SW480 (cell line): ENCODE measurements at places on chromosomes 12 and 14.
A peak's percentile ranks its signal among the peaks of the same experiment; 100 is the strongest.

GRCh38 chr14:89359477-89360222 is 57.4 kb downstream of the FOXN3 start:
- DNase-seq: no peak

- no peak for DNase-seq
Measured at GRCh38 chr12:2477009-2477766, 317.6 kb upstream of the FKBP4 start.

DNA sequence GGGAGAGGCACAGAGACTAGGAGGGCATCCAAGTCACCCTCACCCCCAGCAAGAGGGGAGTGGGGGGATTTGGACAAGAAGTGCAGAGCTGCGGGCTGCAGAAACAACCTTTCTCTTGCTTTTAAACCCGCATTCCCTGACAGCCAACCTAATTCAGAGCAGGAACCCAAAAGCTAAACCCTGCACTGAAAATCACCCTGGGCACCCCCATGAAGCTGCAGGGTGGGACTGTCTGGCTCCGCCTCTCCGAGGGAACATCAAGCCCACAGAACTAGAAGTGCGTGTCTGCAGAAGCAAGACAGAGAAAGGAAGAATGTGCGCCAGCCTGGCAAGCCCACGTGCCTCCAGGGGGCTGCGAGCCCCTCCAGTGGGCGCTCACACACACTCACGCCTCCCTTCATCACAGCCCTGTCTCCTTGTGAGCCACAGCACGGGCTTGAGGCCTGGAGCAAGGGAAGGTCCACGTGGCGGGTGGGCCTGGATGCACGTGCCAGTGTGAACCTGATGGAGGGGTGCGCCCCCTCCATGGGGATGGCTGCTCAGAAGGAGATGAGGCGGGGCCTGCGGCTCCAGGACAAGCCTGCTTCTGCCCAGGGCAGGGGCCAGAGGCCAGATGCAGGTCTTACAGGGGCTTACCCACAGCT is 27.8 kb upstream of the PNMA1 start:
- DNase-seq: no peak

GRCh38 chr14:30234966-30235365 is 307.3 kb upstream of the PRKD1 start:
- DNase-seq: no peak

DNA sequence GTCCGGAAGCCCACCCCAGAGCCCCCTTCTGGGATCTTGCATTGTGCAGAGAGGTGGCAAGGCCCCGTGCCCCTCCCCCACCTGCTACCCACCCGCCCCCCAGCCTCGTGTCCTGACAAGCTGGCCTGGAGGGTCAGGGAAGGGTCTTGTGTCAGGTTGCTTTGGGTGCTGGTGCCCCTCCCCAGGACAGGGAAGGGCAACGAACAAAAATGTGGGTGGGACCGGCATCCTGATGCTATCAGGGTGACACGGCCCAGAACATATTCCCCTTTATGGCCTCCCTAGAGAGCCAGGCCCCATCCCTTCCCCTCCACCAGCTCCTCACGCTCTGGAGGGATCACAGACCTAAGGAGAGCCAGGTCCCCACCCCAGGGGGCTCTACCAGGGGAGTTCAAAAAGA is 38.7 kb upstream of the TMEM179 start:
- DNase-seq: no peak

DNA sequence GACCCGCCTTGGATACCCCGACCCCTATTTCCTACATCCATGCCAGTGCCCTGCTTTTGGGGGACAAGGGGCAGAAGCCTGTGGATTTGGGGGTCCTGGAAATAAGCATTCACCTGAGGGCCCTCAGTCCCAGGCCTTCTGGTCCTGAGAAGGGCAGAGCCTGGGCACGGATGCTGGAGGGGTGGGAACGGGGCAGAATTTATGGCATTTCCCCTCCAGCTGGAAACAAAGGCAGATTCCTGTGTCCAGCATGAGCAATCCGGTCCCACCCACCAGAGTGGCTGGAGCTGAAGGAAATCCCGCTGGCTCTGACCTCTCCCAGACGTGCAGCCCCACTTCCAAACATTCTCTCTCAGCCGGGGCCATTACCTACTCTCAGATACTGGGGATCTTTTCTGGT is 9.3 kb downstream of the ANKRD33 start:
- DNase-seq: no peak

DNA sequence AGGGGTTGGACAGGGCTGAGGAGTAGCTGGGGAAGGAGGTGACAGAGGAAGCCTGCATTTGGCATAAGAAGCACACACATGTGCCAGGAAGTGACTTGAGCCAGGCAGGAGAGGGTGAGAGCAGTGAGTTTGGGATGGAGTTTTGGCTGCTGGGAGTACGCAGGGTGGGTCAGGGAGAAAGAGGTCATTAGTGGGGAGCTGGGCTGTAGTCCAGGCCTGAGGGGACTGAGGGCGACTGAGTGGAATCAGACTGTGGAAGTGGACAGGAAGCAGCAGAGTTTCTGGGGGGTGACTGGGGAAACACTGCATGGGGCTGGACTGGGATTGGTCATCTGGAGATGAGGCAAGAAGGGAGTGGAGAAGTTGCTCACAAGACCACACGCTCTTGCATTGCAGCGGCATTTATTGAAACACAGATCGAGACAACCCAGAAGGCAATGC is 7.6 kb downstream of the KRT85 start:
- DNase-seq: no peak

DNA sequence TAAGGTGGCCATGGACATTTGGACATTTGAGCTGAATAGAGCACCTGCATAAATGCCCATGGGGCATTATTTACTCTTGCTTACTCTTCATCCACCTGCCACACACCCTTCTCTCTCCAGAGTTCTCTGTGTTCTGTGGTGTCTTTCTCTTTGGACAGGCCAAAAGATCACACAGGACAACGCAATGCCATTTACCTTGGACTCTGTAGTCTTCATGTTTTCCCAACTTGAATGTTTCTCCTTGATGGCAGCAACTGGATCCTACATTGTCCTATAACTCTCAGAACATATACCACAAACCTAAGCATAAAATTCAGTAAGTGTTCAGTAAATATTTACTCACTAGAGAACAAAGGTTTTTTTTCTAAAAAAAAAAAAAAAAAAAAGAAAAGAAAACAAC is 41.7 kb upstream of the PTHLH start:
- DNase-seq: no peak

GRCh38 chr12:111937429-111937828 is 75.5 kb downstream of the TMEM116 start:
- no peak for DNase-seq

GRCh38 chr12:129659961-129660622 is 243.7 kb downstream of the TMEM132D start:
- DNase-seq: peak; percentile 75

- DNase-seq: peak; percentile 22
Measured at GRCh38 chr14:73802431-73803188, 49.0 kb upstream of the PTGR2 start.

DNA sequence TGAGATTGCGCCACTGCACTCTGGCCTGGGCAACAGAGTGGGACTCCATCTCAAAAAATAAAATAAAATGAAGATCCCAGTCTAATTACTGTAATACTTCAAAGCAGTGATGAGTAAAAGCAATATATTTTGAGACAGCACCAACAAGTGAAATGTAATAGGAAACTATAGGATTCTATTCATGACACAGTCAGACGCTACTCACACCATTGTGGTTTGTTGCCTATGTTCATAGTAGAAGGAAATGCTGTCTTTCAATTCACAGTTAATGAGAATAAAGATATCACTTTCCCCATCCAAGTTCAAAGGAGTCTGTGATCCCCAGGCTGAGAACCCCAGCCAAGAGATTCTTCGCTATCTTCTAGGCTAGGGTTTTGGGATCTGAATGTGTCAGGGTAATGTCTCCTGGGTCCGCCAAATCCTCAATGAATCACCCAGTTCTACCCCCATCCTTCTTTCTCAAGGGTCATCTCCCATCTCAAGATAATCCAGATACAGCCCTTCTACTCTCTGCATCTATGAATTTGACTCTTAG is 16.6 kb upstream of the DTX1 start:
- DNase-seq: no peak

GRCh38 chr14:57462551-57462950 is 31.1 kb downstream of the CCDC198 start:
- no peak for DNase-seq

DNA sequence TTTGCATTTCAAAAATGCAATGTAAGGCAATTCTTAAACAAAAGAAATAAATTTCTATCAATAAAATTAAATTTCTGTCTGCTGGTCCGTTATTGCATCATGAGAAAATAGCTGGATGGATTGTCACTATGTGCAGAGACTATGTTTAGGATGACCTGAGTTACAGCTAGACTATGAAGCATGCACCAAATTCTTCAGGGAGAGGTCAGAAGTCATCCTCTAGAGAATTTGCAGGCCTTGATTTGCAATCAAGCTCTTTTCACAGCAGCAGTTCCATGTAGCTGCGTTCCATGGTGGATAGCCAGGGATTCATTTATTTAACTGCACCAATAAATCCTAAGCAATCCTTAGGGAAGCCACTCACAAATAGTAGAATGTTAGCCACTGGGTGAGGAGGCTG is 253.7 kb downstream of the MSRB3 start:
- DNase-seq: no peak

- DNase-seq: no peak
Measured at GRCh38 chr12:122533856-122534255, 6.8 kb downstream of the KNTC1 start.

DNA sequence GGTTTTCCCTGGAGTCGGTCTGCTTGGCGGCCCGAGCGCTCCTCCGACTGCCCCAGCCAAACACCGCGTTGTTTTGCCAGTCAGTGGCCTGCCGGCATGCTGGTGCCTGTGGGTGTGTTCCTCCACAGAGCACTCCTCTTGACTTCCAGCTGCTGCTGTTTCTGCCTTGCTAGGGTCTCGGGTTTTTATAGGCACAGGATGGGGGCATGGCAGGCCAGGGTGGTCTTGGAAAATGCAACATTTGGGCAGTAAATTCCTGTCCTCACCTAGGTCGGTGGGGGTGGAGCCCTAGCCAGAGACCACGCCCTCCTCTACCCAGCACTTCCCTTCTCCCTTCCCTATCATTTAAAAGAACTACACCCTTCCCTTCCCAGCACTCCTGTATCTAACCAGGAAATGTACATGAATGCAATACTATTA is 34.7 kb upstream of the VASH1 start:
- no peak for DNase-seq

- DNase-seq: peak; percentile 47
Measured at GRCh38 chr14:21768116-21768874, 94.7 kb upstream of the OR4E1 start.

- no peak for DNase-seq
Measured at GRCh38 chr12:72135021-72135301, 137.2 kb upstream of the TRHDE start.

DNA sequence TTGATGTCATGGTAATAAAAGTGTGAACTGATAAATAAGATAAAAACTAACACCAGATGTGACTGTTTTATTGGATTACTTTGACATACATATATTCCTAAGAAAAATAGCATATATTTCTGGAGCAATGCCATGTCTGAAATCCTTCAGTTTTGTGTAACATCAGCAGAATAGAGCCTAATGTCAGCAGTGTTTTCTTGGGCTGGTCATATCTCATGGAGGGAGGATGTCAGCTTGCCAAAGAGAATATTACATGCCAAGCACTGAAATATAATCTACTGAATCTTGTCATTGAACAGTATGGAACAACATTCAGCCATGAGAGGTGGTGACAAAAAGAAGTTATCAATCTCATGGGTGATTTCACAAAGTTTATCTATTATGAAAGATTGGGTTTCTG is 220.3 kb downstream of the KLHL28 start:
- DNase-seq: no peak

DNA sequence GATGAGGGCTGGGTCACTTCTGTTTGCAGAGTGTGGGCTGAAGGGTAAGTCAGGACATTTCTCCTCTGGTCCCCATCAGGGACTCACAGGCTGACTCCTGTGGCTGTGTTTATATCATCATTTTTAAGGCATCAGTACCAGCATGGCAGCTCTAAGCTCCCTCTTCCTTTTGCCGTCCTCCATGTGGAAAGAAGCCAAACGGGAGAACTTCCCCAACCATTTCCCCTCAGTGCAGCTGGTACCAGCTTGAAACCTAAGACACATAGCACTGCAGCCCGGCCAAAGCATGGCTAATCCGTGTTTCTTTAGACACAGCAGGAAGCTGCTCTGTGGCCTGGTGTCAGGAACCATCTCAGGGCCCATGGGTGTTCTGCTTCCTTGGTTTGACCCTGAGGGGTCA is 31.9 kb upstream of the ATP2A2 start:
- no peak for DNase-seq

DNA sequence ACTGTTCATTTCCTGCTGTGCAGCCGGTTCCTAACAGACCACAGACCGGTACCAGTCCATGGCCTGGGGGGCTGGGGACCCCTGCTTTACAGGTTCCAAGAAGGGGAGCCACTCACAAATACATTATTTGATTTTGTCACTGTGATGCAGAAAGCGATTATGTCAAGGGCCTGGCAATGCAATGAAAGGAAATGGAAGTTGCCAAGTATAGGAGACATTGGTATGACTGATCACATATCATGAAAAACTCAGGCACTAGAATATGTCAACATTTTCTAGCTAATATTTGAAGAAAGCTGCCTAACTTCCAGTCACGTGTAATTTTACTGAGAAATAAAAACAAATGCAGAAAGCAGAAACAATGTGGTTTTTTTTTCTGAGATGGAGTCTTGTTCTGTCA is 68.9 kb upstream of the USP44 start:
- DNase-seq: no peak

DNA sequence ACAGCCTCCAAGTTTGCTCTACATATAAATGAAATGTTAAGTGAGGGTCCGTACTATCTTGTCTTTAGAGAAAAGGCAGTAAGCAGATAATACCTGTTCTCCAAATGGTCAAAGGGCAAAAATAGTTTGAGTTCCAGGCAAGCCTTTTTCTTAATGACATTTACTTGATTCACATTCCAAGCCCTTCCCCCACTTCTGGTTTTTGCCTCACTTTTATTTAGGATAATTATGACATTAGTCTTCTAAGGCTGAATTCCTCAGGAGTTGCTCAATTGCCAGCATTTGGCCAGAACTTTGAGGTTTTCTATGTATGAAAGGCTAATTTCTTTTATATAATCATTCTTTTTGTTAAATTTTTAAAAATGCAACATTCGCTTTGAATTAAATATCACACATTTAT is 62.5 kb upstream of the DUSP6 start:
- no peak for DNase-seq

DNA sequence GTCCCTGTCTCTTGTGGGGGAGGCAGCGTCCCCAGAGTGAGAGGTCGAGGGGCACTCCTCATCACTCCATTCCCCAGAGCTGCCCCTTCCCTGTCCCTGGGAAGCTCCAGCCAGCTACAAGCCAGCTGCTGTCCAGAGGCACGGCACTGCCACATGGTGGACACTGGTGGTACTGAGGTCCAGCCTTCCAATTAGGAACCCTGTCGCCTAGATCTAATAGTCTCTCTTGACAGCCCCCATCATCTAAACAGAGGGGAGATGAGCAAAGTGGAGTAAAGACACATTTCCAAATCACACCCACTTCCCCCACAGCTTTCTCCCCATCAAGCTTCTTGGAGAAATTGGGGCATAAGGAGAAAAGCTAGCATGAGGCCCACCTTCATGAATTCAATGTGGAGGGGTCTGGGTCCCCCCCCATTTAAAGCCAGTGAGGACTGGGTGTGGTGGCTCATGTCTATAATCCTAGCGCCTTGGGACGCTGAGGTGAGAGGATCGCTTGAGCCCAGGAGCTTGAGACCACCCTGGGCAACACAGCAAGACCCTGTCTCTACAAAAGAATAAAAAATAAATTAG is 2.1 kb upstream of the INHBE start:
- DNase-seq: peak; percentile 70
